ENCODE measurements at places on chromosomes 3 and 15.

- DNase-seq = no peak
Measured at GRCh38 chr15:49645277-49645676, 24.4 kb downstream of the DTWD1 start.

DNA sequence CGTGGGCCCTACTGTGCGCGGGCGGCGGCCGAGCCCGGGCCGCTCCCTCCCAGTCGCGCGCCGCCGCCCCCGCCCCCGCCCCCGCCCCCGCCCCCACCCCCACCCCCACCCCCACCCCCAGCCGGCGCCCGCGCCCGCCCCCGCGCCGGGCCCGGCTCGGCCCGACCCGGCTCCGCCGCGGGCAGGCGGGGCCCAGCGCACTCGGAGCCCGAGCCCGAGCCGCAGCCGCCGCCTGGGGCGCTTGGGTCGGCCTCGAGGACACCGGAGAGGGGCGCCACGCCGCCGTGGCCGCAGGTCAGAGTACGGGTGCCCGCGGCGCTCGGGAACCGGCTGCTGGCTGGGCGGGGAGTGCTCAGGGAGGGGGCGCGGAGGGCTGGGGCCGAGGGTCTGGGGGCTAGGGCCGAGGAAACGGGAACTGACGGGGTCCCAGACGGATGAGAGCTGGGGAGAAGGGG lies 1.1 kb upstream of the PPARG start:
- peak; percentile 45 for DNase-seq

DNA sequence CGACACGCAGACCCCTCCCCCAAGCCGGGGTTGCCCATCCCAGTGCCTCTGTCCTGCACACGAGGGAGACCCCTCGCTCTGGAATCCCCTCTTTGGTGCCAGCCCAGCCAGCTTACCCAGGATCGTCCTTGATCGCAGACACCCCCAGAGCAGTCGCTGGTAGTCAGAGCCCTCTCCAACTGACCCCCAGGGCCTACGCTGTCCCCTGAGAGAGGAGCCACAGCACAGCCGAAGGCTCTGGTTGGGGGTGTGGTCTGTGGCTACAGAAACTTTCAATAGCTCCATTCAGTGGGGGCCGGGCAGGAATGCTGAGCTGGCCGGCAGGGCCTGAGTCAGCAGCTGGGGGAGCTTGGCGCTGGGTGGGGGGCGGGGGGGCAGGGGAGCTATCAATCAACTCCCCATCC lies at the start of gene LCTL:
Gene LCTL (minus strand): TSS at position 258 of the 404 bp plus-strand sequence. CDS start 633 bp downstream, outside the sequence.
- DNase-seq = no peak

DNA sequence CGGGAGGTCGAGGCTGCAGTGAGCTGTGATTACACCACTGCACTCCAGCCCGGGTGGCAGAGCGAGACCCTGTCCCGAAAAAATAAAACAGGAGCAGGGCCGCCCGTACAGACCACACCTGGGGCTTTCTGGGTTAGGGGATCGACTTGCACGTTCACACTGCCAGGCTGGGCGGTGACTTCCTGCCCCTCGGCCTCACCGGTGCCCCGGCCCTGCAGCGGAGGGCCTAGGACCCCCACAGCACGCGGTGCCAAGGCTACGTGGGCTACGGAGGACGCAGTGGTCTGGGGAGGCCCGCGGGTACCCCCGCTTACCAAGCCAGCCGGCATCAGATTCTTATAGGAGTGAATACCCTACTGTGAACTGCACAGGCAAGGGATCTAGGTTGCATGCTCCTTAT lies 11.6 kb upstream of the TTC14 start:
- DNase-seq = no peak

- DNase-seq = no peak
Measured at GRCh38 chr3:69568458-69568857, 170.8 kb upstream of the MITF start.

GRCh38 chr3:3798631-3799113 lies 559 bp upstream of the LRRN1 start:
- peak; percentile 15 for DNase-seq

- no peak for DNase-seq
Measured at GRCh38 chr3:172929451-172929850, 178.9 kb downstream of the ECT2 start.

DNA sequence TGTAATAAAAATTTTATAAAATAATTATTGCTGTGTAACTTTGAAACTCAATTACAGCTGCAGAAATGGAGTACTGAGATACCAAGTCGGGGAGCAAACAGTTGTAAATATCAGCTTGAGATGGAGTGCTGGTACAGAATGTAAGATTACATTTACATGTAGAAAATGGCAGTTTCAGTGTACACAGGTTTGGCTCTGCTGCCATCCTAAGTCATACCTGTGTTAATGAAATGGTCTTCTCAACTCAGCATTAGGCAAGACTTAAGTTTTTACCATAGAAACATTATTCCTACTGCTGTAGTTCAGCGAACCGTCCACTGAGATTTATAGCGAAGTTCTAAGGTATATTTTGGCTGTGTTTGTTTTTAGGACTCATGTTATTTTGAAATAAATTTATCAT lies 110.1 kb upstream of the TBL1XR1 start:
- DNase-seq = no peak

DNA sequence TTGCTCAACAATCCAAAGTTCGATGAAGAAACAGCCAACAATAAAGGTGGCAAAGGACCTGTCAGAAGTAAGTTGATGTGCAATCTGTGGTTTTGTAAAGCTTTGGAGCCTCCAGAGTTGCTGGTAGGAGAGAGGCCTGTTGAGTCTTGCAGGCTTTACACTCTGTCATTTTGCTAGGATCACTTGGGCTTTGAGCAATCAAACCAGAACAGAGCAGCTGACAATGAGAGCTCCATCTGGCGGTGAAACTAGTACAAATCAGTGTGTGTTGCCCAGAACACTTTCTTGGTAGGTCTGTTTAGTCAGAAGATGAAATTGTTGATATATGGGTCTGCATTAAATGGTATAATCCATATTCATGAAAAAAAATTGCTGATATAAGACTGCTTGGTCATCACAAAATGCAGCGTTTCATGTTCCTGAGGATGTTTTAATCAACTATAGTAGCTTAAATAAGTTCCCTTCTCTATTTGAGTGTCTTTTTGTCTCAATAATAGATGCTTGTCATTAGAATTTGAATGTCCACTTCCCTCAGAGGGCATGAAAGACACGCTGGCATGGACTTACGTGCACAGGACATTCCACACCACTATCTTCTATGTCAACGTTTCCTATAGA lies 25.7 kb downstream of the TMOD2 start:
- peak; percentile 54 for DNase-seq

DNA sequence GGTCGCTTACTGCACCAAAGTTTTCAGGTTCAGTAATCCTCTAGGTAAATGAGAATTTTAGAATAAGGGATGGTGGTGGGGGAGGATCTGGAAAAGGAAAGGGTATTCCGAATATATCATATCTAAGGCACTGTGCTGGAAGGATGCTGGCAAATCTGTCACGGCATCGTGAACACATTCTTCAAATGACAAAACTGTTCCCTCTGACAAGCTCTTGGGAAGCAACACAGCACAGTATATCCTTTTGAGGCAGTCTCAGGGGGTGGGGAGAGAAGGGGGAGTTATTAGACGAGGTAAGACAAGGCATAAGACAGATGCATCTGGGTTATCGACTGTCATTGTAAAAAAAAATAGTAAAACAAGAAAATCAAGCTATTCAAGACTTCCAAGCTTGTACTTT lies 289.6 kb upstream of the LRRN1 start:
- no peak for DNase-seq

GRCh38 chr15:40829115-40829514 lies 607 bp upstream of the PPP1R14D start:
- no peak for DNase-seq

DNA sequence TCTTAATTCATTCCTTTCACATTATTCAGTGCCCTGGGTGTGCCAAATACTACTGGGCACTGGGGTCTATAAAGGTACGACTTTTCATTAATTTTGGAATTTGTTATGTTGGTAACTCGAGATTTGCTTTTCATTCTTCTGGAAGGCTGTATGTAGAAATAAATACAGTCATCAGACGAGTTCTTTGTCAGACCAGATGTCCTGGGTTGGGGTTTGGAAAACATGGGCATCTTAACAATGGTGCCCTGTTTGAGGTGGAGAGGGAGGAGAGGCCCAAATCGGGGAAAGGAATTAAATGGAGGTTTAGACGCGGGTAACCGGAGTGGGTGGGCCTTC lies 662 bp upstream of the GLCE start:
- DNase-seq = no peak

DNA sequence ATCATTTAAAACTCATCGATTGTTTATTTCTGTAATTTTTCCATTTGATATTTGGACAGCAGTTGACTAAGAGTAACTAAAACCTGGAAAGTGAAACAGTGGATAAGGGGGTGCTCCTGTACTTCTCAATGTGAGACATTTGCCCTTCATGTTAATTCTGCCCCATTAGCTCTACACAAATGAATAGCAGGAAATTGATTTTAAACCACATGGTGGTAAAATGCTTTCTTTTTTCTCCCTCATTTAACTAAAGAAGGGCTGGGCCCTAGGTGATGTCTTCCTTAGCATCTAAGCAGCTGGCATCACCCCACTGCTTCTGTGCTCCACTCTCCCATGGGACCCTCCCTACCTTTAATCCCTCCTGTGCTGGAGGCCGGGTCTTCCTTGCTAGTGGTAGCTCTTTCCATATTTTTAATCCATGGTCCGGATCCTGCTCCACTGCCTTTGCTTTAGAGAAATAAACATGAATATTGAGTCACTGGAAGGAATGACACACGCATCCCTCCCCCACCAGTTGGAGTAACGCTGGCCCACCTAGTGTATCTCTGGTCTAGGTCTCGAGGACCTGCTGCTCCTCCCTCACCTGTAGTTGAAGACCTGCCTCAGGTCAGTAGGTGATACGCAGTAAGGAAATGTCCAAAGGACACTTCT lies 30.2 kb upstream of the LAMP3 start:
- DNase-seq = no peak

DNA sequence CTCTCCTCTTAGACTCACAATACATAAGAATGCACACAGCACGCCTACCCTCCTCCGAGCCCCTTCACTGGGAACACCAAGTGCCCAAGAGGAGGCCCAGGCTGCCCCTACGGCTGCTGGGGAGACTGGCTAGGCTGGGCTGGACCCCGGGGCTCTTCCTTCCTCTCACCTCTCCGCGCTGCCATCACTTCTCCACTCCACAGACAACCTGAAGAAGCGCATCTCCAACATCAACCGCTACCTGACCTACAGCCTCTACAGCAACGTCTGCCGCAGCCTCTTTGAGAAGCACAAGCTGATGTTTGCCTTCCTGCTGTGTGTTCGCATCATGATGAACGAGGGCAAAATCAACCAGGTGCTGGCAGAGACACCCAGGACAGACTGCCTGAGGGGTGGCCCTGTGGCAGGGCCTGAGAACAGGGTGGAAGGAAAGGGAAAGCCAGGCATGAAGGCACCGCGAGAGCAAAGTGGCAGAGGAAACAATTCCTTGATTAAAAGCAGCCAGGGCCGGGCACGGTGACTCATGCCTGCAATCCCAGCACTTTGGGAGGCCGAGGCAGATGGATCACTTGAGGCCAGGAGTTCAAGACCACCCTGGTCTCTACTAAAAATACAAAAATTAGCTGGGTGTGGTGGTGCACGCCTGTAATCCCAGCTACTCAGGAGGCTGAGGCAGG lies 51.6 kb downstream of the SEMA3G start:
- DNase-seq = no peak

DNA sequence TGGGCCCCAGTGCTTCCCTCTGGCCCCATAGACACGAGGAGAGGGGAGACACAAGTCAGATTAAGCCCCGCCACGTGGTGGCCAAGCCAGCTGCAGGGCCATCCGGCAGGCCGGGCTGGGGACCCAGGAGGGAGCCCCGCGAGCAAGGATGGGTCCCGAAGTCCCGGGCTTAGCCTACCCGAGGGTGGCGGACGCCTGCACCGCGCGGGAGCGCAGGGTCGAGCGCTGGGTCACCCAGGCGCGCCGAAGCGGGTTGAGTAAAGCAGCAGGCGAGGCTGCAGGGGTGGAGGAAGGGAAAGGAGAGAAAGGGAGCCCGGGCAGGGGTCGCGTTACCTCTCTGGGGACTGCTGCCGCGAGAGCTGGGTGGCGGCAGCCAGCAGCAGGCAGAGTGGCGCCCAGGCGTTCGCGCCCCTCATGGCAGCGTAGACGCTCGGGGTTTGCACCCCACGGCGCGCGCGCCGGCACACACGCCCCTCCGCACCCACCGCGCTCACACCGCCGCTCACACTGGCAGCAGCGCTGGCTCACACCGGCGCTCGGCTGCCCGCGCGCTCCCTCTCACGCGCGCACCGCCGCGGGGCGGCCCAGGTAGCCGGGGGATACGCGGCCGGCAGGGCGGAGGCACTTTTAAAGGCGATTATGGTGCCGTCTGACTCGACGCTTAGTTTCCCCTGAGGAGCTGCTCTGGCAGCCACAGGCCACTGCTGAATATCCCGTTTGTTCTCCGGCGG lies at the start of gene PCOLCE2:
Gene PCOLCE2 (minus strand): TSS at position 603 of the 731 bp plus-strand sequence. CDS start 187 bp downstream, at position 416.
- DNase-seq = no peak

- DNase-seq = no peak
Measured at GRCh38 chr15:71224024-71224423, 108.8 kb downstream of the THSD4 start.

DNA sequence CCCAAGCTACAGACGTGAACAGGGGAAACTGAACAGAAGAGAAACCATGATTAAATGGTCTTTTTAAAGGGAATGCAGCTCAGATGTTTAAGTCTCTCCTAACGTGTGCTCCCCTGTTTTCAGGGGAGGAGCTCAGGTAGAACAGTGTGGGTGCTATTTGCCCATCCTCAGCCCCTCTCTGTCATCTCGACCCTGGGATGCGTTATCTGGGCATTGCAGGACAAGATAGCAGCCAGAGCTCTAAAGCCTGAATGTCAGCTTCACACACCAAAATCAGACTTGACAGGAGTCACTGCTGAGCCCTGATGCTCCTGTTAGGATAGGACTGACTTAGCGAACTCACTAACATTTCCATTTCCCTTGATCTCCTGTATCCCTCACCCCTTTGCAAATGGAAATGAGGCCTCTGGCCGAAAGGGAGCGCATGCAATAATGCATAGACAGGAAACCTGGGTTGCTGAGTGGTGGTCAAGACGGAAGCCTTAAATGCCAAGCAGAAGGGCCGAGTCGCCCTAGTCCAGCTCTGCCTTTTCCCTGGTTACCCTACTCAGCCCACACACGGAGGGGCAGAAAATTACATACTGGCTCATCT lies 234.9 kb upstream of the TPM1 start:
- DNase-seq = no peak
